Right atrium auricular region (tissue), 2 donors: ENCODE measurements at places on chromosomes 7 and 10. TPM values are rescaled to one million over a fixed set of nuclear protein-coding genes. Genes with fewer than 3 reads are reported as not detected.

- no peak for DNase-seq
Observed at GRCh38 chr7:114671563-114672123, 250.3 kb upstream of the MDFIC start.

GRCh38 chr7:11747715-11748485 lies 84.1 kb downstream of the THSD7A start:
- no peak for DNase-seq

DNA sequence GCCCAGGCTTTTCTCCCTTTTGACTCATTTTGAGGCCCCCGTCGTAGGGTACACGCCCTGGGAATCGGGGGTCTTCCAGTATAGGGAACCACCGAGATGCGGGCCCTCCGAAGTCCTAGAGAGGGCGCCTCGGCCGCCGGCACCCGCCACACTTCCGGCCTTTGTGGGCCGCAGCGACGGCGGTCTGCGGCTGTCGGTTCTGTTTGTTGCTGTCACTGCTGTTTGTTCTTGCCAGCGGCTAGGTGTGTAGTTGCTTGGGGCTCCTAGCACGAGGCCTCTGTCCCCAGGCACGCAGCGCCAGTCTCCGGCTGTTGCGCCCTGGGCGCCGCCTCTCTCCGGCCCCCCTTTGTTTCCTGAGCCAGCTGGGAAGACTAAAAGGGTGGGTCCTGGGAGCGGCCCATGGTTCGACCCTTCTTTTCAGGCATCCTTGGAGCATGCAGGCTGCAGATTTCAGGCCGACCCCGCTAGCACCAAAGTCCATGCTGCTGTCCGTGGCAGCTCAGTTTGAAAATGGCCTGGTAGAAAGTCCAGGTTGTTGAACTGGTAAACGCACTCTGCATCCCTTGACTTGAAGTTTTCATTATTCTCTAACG lies 17.8 kb upstream of the ZKSCAN1 start:
- no peak for DNase-seq

GRCh38 chr7:96479015-96479645 lies 157.2 kb upstream of the SLC25A13 start:
- DNase-seq = no peak

- no peak for DNase-seq
Observed at GRCh38 chr10:26391701-26392695, 46.1 kb upstream of the APBB1IP start.

ANKRD1 gene
- 8,672 TPM for total RNA-seq

DNA sequence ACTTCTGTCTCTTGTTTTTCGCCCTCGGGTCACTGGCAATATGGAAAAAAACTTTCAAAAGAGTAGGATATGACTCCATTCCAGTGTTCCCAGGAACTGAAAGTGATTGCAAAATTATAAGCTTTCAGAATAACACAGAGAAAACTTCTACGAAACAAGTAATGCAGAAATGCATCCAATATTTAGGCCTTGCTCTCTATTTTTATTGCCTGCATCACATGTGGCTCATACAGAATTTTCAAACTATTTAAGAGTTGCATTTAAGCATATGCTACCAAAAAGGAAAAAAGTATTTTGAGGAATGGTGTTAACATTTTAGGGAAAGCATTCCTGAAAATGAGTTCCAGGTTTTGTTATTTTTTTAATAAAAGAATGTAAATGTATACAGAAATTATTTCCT lies 228.0 kb downstream of the CACNB2 start:
- no peak for DNase-seq

EVX1 gene
- total RNA-seq = not detected

DNA sequence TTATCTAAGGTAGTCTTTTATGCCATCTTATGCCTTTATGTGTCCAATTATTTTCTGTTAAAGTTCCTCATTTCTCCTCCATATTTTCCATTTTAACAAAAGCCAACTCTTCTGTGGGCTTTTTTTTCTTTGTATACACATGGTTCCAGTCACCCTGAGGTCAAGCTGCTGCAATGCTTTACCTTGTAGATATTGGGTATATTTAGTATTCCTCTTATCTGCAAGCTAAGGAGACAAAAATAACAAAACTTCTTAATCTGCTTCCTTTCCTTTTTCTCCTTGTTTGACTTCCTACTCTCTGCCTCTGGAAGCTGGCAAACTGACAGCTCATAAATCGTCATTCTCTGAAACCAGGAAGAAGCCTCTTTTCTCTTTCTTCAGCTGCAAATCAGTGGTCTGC lies 885.0 kb upstream of the LRRN3 start:
- DNase-seq = no peak

RAMP3 gene
- 77.2 TPM for total RNA-seq

ELFN1 gene
- 6.5 TPM for total RNA-seq

DNA sequence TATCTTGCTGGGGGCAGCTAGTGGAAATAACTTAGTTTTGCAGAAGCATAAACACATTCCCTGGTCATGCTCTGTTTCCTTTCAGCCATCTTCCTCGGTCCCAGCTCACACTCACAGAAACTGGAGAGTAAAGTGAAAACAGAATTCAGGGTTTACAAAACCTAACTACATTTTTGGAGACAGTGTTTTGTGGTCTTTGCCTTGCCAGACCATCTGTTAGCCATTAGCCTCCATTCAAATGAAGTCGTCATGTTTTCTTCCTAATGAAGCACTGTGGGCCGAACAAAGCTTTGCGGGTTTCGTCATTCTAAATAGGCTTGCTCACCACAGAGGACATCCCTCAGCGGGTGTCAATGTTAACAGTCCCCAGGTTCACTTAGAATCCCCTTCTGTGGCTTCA lies 214.6 kb upstream of the TMEM72 start:
- no peak for DNase-seq

DNA sequence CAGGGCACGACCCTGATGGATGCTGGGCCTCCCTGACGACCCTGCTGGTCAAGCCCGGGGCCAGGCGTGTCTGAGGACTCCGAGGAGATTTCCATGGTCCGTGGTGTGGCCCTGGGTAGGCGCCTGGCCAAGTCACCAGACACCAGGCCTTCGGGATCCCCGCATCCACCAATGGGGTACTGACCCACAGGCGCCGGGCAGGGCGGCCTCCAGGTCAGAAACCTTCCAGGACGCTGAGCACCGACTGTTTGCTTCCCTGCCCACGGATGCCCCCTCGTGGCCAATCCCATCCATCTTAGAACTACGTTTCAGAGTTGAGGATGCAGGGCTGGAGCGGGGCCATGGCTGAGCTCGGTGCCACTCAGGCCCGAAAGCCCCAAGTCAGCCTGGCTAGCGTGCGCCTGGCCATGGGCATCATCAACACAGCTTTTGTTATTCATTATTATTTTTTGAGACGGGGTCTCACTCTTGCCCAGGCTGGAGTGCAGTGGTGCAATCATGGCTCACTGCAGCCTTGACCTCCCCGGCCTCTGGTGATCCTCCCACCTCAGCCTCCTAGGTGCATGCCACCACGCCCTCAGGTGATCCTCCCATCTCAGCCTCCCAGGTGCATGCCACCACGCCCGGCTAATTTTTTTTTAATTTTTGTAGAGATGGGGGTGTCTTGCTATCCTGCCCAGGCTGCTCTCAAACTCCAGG lies 7.1 kb upstream of the AMZ1 start:
- peak; percentile 83 for DNase-seq

PPRC1 gene
- total RNA-seq = 20.6 TPM

GRCh38 chr10:118106426-118106825 lies 59.7 kb upstream of the RAB11FIP2 start:
- no peak for DNase-seq

SPDYE6 gene
- total RNA-seq = not detected

TMEM229A gene
- 1.1 TPM for total RNA-seq

DNA sequence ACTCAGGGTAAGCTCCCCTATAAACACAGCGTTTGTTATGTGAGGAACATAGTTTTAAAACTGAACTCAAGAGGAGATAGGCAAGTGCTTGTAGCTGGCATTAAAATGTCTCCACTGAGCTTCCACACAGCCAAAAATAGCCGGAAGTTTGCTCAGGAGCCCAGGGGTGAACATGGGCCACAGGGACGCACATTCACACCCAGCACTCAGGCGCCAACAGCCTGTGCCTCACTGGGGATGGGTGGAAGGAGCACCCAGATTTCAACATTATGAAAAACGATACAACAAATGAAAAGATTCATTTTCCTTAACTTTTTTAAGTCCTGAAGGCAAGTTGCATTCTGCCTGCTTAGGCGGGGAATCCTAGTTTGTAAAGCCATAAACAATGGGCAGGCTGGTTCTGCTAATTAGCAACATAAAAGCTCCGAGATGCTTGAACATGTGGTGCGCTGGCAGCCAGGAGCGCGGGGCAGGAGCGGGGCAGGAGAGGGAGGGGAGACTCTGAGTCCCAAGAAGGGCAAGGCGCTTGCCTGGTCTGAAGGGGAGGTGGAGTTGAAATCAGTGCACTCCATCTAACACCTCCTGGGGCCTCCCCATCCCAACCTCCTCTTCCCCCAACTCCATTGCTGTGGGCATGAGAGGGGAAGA lies 235.9 kb downstream of the COBL start:
- no peak for DNase-seq

- no peak for DNase-seq
Observed at GRCh38 chr7:80403686-80404241, 108.1 kb downstream of the GNAT3 start.

SPAM1 gene
- not detected for total RNA-seq

PDE1C gene
- total RNA-seq = 35.7 TPM

DNA sequence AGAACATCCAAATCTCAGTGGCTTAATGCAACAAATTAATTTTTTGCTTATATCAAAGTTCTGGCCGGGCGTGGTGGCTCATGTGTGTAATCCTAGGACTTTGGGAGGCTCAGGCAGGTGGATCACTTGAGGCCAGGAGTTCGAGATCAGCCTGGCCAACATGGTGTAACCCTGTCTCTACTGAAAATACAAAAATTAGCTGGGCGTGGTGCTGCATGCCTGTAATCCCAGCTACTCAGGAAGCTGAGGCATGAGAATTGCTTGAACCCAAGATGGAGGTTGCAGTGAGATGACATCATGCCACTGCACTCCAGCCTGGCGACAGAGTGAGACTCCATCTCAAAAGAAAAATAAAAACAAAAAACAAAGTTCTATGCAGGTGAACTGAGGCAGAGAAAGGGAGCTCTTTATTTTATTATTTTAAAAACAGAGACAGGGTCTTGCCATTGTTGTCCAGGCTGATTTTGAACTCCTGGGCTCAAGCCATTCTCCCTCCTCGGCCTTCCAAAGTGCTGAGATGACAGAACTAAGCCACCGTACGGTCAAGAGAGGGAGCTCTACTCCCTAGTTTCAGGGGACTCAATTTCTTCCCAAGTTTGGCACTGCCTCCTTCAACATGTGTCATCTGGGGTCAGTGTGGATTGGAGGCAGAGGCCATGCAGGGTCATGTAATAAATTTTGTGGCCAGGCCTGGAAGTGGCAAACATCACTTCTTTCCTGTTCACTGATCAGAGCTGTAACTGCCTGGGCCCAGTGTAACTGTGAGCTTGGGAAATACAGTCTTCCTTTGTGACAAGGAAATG lies 2.4 kb downstream of the ADCK2 start:
- no peak for DNase-seq

- no peak for DNase-seq
Observed at GRCh38 chr7:53062796-53063195, 27.4 kb downstream of the POM121L12 start.

DNA sequence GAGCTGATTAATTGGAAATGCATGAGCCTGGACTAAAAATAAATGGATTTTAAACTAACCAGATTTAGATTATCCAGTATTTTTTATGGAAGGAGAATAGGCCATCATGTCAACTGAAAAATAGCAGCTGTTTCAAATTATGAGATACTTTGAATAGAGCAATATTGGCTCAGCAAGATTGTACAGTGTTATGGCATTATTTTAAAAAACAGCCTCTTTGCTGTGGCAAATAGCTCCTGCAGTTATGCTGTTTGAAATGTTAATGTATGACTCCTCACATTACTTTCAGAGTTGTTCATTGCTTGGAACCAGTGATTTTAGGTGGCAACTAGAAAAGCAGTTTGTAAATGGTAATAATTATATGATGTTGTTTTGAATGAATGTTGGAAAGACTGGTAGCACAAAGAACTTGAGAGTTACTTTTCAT lies 244.5 kb downstream of the KIAA1217 start:
- DNase-seq = no peak

DNA sequence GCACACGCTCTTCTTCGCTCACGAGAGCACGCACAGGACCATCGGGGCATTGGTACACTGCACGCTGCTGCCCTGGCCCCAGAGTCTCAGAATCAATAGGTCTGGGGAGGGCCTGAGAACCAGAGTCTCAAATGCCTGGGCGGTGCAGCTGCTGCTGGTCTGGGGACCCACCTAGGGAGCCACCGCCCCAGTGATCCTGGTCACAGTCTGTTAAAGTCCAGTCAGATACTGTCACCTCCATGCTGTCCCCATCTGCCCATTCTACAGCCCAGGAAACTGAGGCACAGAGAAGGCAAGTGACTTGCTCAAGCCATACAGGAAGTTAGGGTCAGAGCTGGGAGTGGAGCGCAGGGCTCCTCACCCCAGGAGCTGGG lies 38.0 kb downstream of the ZCCHC24 start:
- DNase-seq = no peak

LIPF gene
- total RNA-seq = not detected

GRCh38 chr7:83365746-83366145 lies 203.1 kb upstream of the PCLO start:
- no peak for DNase-seq

- DNase-seq = no peak
Observed at GRCh38 chr7:113045379-113045778, 41.2 kb downstream of the GPR85 start.

DNA sequence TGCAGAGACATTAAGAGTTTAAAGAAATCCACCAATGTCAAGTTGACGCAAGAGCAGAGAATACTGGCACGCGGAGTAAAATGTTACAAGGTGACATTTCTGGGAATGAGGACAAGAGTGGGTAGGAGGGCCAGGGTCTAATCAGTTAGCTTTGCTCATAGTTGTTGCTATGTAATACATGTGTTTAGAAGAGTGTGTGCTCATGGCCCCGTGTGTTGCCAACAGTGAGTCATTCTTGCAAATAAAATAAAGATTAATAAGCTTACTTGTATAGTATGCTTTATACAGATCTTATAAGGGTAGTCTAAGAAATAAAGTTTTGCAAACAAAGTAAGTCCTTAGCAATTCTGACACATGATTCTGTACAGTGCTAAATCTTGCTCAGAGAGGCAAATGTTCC lies 64.5 kb downstream of the DNMBP start:
- DNase-seq = peak; percentile 70

BHLHA15 gene
- 0.83 TPM for total RNA-seq

SLC13A4 gene
- not detected for total RNA-seq

ENTPD1 gene
- total RNA-seq = 15.0 TPM

GRCh38 chr10:61701706-61702105 lies 39.0 kb downstream of the CABCOCO1 start:
- no peak for DNase-seq

- no peak for DNase-seq
Observed at GRCh38 chr7:47428768-47429472, 153.0 kb downstream of the TNS3 start.
